ENCODE measurements at places on chromosomes 7 and 10. TPM values are rescaled to one million over a fixed set of nuclear protein-coding genes. Genes with fewer than 3 reads are reported as not detected.

Gene PCBD1
- total RNA-seq = 48.7 TPM

GRCh38 chr7:54712820-54713219 is 46.2 kb downstream of the SEC61G start:
- no peak for DNase-seq

Gene TMEM176B
- 110 TPM for total RNA-seq

- no peak for DNase-seq
Observed at GRCh38 chr10:118153287-118153686, 106.5 kb upstream of the RAB11FIP2 start.

DNA sequence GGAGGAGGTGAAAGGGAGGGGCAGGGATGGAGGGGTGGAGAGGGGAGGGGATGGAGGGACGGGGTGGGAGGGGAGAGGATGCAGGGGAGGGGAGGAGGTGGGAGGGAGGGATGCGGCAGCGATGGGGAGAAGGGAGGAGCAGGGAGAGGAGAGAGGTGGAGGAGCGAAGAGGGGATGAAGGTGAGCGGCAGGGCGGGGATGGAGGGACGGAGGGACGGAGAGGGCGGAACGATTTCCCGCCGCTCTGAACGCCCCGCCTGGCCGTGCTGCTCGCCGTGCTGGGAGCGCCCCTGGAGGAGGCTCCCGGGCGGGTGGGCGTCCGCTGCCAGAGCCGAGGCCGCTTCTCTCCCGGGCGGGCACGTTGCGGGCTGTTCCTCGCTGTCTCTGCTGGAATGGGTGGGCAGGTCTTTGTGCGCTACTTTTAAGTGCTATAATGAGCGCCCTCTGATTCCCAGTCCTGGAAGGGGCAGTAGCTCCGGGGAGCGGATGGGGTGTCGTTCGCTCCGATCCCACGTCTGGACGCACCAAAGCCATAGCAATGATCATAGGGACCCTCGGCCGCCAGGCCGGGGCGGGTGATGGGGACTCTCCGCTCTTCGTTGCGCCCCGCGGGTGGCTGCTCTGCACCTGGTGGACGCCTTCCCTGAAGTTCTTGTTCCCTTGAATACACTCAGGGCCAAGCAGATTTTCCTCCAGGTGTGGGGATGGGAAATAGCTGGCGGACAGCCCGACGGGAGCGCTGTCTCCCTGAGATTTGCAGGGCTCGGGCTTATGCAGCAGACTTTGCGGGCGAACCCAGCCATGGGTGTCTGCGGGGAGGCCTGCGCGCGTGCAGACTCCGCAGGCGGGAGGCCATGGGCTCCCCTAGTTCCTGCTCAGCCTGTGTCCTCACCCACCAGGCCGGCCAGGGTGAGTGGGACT is 81.1 kb upstream of the CPXM2 start:
- no peak for DNase-seq

DNA sequence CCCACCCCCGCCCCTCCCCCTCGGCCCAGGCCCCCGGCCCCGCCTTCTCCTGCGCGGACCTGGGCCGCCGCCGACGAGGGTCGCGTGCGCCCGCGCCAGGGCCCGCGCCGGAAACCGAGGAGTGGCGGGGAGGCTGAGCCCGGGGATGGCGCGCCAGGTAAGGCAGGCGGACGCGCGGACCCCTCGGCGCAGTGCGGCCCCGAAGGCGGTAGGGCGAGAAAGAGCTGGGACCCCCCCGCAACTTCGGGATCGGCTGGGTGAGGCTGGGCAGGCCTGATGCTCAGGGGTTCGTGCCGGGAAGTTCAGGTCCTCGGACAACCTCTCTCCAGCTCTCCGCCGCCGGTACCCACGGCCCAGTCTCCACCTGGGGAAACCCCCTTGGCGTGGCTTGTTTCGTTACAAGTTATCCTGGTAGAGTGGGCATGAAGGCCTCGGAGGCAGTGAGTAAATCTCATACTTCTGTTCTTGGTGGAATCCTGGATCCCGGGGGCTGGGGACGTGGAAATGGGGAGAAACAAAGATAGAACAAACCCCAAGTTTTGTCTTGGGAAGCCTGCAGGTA is 58.4 kb downstream of the ZNF467 start:
- DNase-seq = peak; percentile 81

Gene EBLN1
- total RNA-seq = not detected

Gene ITPRID1
- not detected for total RNA-seq
